ENCODE measurements at places on chromosomes 13 and 19.

GRCh38 chr19:10111405-10111811 is at the start of gene P2RY11:
TSS of gene P2RY11 (plus strand) at chr19:10111693. CDS start at chr19:10111722, 29 bp downstream.
- DNase-seq, result no peak

- DNase-seq, result peak; percentile 87
Observed at GRCh38 chr19:35644206-35644986, 2.9 kb downstream of the ETV2 start.

- DNase-seq, result peak; percentile 70
Observed at GRCh38 chr19:56507446-56508289, at the start of gene ZNF471. TSS of gene ZNF471 (plus strand) at chr19:56507855. CDS start at chr19:56511572, 3,717 bp downstream.

- DNase-seq, result no peak
Observed at GRCh38 chr13:79439275-79439674, 33.2 kb upstream of the RBM26 start.

DNA sequence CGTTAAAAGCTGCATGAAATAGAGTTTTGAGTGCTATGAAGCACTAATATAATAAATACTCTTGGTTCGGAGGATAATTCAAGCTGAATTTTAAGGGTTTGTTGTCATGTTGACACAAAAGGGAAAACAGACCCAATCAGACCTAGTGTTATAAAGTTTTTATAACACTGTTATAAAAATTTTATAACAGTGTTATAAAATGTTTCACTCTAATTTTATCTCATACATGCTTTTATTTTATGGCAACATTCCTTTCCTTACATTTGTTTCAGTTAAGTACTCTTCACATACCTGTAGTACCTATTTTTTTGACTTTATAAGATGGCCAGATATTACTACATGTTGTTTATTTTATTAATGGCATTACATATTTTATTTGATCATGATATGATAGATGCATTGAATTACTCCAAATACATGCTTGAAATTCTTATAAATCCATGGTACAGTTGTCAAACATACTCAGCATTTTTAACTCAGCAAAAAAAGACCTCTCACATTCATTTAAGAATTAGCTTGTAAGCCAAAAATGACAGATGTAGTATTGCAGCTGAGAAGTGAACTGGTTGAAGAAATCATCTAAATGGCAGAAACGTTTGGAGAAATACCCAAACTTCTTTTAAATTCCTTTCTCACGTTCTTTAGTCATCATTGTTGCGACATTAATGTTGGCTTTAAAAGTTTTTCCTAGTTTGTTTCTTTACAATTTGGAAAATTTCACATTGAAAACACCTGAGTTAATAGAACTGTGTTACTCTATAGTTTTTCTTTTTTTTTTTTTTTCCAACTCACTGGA is 104.5 kb downstream of the PIBF1 start:
- no peak for DNase-seq

GRCh38 chr13:32211813-32212212 is 103.3 kb downstream of the ZAR1L start:
- DNase-seq, result no peak

- DNase-seq, result no peak
Observed at GRCh38 chr13:94967183-94968039, 255.1 kb upstream of the SOX21 start.

GRCh38 chr19:7904074-7905020 is 670 bp downstream of the MAP2K7 start:
- DNase-seq, result no peak

- DNase-seq, result no peak
Observed at GRCh38 chr19:47232422-47233211, 1.6 kb upstream of the BBC3 start.

DNA sequence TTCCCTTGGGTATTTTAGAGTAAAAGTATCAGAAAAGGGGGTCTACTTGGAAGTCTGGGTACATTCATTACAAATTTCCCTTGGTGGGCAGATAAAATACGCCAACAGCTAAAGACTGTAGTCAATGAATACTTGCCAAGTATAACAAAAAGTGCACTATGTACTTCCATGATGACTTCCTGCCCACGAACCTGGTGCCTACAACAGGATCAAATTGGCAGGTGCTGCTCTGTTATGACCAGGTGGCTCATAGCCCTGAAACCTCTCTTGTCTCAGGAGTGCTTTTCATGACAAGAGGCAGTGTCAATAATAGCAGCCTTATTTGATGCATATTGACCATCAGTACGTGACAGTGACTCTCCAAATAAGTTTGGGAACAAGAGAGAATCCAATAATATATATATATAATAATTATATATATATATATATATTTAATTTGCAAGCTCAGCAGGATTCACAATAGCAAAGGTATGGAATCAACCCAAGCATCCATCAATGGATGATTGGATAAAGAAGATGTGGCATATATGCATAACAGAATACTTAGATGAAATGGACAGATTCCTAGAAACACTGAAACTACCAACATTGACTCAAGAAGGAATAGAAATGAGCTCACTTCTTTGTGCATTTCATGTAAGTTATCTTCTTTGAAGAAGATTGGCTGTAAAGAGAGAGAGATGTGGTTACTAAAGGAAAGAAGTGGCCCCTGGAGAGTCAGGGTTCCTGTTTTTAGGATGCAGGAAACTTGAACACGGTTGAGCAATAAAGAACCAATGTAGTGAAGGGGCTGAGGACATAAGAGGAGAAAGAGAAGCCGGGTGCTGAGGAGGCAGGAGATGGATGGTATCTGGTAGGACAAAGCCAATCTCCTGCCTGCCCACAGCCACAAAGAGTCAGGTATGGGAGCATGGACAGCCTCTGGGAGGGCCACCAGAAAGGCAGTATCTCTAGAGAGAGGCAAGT is 52.0 kb upstream of the GTF2F2 start:
- DNase-seq, result no peak

DNA sequence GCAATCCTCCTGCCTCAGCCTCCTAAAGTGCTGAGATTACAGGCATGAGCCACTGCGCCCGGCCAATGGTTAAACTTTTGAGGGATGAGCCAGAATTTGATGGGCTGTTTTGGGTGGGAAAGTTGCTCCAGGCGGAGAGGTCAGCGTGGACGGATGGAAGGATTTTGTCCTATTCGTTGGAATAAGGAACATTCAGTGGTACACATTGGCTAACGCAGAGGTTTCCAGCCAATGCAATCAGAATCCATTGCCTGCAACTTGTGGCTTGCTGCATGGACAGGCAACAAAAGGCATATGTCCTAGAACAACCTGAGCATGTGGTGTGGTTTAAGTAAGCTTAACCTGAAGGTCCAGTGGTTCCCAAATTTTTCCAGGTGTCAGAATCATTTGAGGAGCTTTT is 35.5 kb upstream of the C1QTNF9 start:
- no peak for DNase-seq

GRCh38 chr19:1407528-1408299 is at the start of gene DAZAP1:
TSS of gene DAZAP1 (plus strand) at chr19:1407586. CDS start at chr19:1407774, 188 bp downstream.
- peak; percentile 21 for DNase-seq

GRCh38 chr13:23754506-23754905 is 134.7 kb downstream of the MIPEP start:
- no peak for DNase-seq
